ENCODE measurements at places on chromosomes 12 and 14.

GRCh38 chr12:88207921-88208620 lies 66.0 kb downstream of the TMTC3 start:
- DNase-seq = no peak

GRCh38 chr14:104106471-104106991 lies 21.0 kb downstream of the ASPG start:
- no peak for DNase-seq

DNA sequence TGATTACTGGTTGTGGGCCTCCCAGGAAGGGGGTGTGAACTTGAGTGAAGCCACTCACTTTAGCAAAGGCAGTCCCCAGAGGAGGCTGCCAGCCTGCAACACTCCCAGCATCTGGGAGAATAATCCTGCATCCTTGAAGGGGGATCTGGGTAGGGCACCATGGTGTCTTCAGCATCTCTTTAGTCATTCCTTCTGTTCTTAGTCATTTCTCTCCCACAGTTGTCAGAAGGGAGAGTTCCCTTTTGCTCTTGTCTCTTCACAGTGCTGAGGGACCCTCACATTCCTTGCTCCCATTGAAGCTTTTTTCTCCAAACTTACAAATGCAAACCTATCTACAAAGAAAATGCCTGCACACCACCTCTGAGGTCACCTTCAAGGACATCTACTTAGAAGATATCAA lies 48.1 kb upstream of the CIT start:
- no peak for DNase-seq

- DNase-seq = no peak
Measured at GRCh38 chr14:47270715-47271114, 404.7 kb downstream of the MDGA2 start.

DNA sequence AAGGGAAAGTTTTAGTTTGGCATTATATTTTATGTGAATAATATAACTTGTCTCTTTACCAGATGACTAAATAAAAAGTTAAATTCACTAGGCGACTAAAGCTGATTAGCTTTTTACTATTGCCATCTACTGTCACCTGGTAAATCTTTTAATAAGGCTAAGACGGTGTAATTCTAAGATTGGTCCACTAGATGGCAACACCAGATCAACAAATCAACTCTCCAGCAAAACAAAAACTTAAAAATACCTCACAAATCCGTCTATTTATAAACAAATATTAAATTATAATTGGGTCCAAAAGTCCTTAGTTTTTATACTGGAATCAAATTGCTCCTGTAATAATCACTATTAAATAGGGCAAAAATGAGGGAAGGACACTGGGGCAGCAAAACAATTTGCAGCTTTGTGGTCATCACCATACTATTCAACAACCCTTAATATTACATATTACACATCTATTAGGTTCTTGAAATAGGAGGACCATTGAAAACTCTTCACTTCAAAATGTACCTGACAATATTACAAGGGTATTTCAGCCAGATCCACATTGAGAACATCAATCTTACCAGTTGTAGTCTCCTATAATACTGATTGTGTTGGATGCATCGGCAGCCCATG lies 47.9 kb downstream of the GALC start:
- peak; percentile 66 for DNase-seq

DNA sequence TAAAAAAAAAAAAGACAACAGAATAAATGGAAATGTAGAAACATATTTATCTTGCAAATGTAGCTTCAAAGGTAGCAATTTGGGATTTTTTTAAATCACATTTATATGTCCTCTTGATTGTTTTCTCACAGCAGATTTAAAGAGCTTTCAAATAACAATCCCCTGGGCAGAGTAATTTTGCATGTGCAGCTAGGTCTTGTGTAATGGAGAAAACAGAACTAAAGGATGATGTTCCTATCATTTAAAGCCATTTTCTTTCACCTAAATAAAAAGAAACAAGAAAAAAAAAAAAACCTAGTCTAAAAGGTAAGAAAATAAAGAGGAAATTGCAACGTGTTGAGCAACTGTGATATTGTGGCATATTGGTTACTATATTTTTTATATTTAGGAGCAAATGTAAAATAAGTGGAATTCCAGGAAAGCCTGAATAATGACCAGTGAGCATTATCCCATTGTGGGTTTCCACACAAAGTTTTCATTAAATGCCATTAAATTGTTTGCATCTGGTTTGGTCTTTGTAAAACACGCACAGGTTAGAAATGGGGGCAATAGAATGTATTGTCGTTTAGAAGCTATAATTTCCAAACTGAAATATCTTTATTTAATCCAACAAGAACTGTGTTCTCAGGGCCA lies 215.6 kb downstream of the SLC6A15 start:
- no peak for DNase-seq

- DNase-seq = no peak
Measured at GRCh38 chr12:89251342-89252271, 100.7 kb downstream of the DUSP6 start.

GRCh38 chr12:22626406-22626805 lies 1.4 kb downstream of the ETNK1 start:
- DNase-seq = no peak

DNA sequence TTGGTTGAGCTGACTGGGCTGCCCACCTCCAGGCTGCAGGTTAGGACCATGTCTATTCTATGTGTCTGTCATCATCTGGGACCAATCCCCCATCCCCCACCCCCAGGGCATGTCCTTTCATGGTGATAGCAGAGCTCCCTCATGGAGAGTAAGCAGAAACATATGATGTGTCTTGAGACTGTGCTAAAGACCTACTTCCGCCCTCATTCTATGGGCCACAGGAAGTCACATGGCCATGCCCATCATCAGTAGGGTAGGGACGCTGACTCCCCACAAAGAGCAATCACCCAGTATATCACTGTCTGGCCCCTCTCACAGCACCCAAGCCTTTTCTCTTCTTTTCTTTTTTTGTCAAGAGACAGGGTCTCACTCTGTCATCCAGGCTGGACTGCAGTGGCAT lies 99.7 kb downstream of the CMKLR1 start:
- DNase-seq = no peak

DNA sequence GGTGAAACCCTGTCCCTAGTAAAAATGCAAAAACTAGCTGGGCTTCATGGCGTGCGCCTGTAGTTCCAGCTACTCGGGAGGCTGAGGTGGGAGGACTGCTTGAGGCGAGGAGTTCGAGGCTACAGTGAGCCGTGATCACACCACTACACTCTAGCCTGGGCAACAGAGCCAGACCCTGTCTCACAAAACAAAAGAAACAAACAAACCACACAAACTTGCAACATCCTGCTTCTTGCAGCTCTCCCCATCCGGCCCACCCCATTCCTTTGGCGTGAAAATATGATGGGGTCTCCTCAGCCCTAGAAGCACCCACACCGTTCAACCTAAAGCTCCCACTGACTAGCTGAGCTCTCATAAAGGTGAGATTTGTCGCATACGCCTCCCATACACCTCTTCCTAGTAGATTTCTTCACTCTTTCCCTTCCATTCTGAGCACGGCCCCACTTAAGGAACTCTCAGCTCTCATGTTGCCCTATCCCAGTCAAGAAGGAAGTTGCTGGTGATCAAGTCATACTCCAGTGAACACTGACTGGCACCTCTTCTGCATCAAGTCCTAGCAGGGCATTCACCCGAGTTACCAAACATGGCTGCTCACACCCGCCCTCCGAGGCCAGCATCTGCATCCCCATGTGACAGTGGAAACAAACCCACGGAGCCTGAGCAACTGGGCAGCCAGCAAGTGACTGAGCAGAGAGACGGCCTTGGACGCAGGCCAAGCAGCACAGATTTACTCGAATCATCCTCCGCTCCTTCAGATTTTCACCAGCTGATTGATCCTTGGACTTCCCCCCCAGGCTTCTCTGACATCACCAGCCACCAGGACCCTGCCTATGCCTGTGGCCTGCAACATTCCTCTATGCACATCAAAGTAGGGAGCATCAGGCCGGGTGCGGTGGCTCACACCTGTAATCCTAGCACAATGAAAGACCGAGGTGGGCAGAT lies 18.9 kb upstream of the CD27 start:
- no peak for DNase-seq

GRCh38 chr12:13209436-13210235 lies 13.1 kb downstream of the EMP1 start:
- no peak for DNase-seq

DNA sequence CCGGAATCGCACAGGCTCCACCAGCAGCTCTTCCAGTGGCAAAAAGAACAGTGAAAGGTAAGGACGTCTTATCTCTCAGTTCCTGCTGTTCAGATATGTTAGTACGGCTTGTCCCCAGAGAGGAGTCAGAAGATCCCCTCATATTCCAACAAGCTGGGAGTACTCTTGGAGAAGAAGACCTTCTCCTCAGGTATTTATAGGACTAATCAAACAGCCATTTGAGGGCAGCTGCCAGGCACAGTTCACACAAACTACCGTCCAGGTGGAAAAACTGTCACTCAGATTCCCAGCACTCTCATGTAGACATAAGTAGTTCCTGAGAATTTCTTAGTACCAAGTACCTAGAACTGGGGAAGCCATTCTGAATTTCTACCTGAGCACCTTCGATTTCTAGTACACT lies 85.3 kb downstream of the EML1 start:
- DNase-seq = no peak

DNA sequence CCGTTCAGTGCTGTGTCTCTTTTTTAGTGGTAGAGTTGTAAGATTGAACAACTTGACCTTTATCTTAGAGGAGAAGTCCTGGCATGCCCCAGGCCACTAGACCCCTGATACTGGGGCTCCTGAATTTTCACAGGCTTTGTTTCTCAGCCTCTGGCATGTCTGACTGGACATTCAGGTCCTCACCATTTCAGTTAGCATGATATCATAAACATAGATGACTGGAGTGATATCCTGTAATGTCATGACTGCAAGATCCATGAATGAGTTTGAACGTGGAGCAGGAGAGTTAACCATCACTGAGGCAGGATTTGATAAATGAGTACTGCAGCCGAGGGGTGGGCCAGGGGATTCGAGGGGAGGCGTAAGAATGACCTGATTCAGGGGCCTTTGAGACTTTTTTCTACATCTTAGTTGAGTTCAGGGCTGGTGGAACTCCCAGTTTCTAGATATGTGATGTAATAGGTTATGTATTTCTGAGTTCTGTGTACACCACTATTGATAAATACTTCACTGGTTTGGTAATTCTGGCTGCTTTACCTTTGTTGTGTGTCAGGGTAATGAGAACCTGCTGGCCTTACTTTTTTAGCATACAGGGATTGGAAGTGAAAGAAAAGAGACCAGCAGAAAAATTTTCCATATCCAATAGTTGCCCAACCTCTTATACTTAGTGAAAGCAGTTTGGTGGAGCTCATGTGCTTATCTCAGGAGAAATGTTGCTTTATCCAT lies 217.0 kb downstream of the SYNE2 start:
- DNase-seq = no peak

DNA sequence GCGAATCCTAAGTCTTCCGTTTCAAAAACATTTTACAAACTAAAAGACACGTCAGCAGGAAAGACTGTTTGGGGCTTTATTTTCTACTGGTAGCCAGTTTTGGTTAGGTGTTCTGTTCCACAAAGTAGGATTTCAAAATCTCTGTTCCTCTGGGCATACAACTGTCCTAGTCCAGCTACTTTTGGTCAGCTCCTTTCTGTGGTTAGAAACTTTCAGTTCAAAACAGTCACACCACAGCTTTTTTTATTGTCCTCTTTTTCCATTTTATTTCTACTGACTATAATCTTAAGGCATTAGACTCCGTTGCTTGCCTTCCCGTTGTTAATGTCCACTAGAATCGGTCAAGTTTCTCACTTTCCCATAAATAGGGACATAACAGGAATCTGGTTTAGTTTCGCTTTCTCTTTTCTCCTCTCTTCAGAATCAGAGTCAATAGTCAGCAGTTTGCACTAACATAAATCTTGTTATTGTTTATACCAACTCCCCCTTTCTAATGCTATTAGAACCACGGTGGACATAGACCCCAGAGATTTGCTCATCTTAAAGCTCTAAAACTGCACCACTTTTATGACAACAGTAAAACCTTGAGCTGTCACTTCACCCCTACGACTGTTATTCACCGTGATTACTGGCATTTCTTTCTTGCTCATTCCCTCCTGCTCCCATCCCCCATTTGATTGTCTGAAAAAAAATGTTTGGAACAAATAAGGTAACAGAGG lies 41.5 kb upstream of the NPAS3 start:
- no peak for DNase-seq

- peak; percentile 25 for DNase-seq
Measured at GRCh38 chr12:12660201-12660600, 35.8 kb downstream of the GPR19 start.

DNA sequence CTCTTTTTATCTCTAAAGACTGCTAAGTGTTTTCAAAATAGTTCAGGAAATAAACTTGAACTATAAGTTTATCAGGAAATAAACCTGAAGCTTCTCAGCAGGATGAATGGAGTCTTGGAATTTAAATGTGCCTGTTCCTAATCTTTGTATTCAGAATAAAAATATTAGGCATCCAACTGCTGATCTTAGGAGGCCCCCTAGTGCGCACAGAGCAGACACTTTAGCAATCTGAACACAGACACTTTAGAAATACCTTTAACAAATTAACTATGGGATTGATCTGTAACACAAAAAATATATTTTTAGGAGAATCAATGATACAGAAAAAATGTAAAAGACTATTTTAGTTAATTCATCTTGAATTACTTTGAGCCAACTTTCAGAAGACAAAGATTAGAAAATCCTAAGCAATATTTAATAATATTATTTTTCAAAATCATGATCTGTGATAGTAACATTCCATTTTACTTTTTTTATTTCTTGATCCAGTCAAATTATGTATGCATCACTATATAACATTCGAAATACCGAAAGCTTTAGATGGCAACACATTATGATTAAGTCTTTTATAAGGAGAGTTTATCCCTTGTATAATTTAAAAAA lies 80.9 kb downstream of the SLC41A2 start:
- DNase-seq = peak; percentile 45

DNA sequence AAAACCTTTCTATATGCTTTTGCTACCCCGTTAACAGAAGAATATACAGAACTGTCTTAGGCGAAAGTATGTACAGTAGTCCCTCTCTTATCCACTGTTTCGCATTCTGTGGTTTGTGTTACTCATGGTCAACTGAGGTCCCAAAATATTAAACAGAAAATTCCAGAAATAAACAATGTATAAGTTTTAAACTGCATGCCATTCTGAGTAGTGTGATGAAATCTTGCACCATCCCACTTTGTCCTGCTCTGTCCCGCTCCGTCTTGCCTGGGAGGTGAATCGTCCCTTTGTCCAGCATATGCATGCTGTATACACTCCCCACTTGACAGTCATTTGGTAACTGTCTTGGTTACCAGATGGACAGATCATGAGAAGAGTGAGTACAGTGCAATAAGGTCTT lies 70.1 kb upstream of the STRN3 start:
- no peak for DNase-seq

Measured in NCI-H1694 treated with DMSO at 0.1 percent for 48 hours (cell line).